ENCODE measurements at places on chromosomes 4 and X.

DNA sequence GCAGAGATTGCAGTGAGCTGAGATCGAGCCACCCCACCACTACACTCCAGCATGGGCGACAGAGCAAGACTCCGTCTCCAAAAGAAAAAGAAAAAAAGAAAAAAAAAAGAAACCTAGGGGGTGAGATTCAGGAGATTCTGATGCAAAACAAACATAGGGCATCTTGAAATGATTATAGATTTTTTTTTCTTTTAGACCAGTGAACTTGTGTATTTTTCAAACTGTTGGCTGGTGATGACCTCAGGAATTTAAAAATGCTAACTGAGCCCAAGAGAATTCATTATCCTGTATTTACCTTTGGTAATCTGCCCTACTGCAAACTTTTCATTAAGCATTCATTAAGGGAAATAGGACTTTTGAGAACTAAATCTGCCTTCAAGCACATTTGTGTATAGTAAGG is 20.6 kb downstream of the ATP10D start:
- DNase-seq, result no peak

DNA sequence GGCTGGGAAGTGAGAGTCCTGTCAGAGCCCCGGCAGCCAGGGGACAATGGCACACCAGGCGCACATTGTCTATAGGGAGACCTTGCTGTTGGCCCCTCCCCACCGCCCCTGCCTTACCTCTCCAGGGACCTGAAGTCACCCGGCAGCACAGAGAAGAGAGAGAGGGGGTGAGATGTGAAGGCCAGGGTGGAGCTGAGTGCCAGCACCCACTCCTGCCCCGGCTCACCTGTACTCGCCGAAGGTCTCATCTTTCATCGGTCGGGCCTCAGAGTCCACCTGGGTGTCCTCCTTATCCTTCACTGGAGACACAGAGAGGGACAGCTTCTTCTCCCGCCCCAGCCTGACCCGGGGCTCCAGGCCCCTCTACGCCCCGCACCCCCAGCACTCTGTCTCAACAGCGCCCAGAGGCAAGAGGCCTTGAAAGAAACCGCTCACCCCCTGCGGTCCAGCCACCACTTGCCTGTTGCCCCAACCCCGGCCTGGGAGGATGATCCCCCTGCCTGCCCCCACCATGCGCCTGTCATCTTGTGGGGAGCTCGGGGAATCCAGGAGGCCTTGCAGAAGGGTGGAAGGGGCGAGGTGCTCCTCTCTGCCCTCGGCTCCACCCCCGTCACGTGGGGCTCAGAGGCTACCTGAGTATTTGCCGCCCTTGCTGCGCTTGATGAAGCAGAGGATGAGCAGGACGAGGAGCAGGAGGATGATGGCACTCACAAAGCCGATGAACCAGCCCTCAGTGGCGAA is 22.6 kb downstream of the L1CAM start:
- no peak for DNase-seq

GRCh38 chr4:81833576-81833975 is 361.9 kb upstream of the RASGEF1B start:
- DNase-seq, result no peak

- no peak for DNase-seq
Measured at GRCh38 chr4:114423582-114423981, 175.0 kb upstream of the UGT8 start.

DNA sequence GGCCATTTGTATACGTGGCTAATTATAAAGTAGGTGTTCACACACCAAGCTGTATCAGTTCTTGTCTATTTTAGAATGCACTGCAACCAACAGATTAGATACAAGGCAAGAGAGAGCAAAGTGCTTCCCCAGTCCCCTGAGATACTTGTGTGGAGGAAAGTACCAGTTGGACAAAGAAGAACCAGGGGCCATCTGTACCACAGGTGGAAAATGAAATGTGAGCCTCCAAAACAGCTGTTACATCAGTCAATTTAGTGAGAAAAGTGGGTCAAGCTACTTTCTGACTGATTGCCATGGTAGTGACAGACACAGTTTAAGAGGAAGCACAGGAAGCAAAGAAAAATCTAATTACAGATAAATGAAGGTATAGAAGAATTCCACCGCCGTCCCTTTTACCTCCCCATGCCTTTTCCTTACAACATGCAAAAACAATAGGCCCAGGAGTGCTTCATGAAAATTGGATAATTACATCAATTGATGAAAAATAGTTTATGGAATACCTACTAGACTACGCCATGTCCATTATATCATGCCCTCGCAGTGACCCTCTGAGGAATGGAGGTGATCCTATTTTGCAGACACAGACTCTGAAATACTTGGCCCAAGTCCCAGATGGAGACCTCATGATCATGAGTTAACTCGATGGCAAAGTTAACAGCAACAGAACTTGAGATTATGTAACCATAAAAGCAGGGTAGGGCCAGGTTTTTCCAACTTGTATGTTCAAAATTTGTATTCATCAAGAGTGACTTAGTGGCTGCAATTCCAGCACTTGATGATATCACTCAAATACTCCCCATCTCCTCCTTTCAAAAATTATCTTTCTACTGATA is 15.8 kb downstream of the SMPX start:
- no peak for DNase-seq

DNA sequence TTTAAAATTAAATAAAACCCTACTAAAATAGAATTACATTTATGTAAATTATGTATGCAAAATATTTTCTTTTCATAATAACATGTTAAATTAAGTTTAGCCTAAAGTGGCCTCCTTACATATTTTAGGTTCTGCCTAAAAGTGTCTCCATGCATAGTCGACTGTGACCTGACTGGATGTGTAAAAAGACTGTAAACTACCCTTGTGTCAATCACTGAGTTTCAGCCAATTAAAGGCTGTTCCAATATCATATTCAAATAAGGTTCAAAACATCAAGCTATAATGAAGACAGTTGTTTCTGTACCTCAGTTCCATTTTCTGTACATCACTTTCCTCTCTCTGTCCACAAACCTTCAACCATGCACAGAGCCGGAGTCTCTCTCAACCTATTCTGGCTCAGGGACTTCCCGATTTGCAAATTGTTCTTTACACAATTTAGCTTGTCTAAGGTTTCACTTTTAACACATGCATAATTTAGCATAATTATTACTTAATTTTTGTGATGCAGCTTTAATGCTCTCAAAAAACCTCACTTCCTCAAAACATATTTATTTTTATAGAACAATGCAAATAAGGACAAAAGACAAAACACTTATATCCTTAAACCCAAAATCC is 60.1 kb downstream of the SH3RF1 start:
- DNase-seq, result no peak

- no peak for DNase-seq
Measured at GRCh38 chr4:89303177-89303576, 4.4 kb downstream of the GPRIN3 start.

GRCh38 chr4:127737295-127737694 is 7.1 kb downstream of the SLC25A31 start:
- no peak for DNase-seq

- no peak for DNase-seq
Measured at GRCh38 chrX:25226151-25226550, 210.4 kb upstream of the ARX start.

- no peak for DNase-seq
Measured at GRCh38 chr4:173151496-173151895, 17.1 kb upstream of the GALNT7 start.

- DNase-seq, result no peak
Measured at GRCh38 chrX:153800177-153800722, 5.8 kb downstream of the SSR4 start.

- DNase-seq, result no peak
Measured at GRCh38 chr4:70930530-70931256, 28.5 kb downstream of the MOB1B start.

DNA sequence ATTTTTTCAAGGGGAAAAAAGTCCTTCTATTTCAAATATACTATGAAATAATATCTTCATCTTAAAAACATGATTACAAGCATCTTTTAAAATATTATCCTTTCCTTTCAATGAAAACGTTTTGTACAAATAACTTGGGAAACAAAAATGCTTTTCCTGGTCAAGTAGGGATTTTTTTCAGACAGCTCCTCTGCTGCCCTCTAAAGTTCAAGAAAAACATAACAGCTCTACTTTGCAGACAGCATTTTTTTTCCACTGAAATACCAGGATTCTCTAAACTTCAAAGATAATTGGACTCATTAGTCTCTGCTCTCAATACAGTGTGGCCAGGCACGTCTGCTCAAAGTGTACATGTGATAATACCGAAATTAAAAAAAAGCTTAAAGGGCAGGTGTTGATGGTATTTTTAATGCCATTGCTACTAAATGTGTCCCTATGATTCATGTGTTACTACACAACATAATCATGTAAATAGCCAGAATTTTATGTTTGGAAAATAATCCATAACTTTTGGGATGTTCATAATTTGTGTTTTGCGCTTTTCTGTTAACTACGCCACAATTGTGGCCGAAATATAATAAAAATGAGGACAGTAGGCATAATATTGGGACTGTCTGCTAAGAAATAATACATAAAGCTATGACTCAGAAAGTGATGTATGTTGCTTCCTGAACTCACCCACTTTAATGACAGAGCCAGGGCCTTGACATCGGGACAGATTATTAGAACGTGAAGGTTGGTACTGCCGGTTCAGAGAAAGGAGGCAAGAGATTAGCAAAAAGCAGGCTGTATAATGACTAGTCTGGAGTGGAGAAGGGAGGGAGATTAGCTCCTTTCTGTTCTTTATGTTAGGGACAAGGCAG is 478.9 kb downstream of the KCNIP4 start:
- DNase-seq, result no peak

GRCh38 chr4:104351706-104352105 is 143.0 kb downstream of the CXXC4 start:
- DNase-seq, result no peak

GRCh38 chrX:42025861-42026260 is 102.5 kb upstream of the CASK start:
- no peak for DNase-seq

DNA sequence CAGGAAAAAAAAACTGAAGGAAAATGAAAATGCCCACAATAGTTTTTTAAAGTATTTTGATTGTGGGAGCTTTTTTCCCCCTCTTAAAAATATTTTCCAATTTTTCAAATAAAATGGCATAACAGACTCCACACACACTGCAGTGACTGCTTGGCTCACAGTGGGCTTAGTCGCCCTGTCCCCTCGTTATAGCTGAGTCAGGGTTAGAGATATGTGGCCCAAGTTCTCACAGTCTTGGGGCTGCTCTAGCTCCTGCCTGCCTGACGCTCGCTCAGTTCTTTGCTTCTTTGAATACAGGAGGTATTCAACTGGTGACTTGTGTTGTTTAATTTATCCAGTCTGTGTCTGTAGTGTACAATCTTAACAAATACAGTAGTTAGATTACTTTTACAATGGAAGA is 47.7 kb downstream of the BEND2 start:
- no peak for DNase-seq

GRCh38 chr4:184959309-184959708 is 59.0 kb upstream of the HELT start:
- DNase-seq, result no peak

DNA sequence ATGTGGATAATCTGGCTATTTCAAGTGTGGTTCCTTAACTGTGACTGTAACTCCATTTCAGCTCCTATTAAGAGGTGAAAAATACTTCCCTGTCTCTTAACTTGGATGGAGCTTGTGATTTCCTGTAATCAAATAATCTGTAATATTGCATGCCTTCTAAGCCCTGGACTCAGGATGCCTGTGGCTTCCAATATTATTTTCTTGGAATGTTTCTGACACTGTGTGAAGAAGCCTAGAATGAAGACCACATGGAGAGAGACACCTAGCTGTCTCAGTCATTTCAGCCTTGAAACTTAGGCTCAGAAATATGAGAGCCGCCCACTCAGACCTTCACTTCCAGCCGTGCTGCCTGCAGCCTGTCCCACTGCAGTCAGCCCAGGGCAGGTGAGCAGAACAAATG is 544.3 kb downstream of the TRIML1 start:
- DNase-seq, result no peak

- DNase-seq, result no peak
Measured at GRCh38 chrX:154727418-154727817, 23.5 kb downstream of the GAB3 start.

DNA sequence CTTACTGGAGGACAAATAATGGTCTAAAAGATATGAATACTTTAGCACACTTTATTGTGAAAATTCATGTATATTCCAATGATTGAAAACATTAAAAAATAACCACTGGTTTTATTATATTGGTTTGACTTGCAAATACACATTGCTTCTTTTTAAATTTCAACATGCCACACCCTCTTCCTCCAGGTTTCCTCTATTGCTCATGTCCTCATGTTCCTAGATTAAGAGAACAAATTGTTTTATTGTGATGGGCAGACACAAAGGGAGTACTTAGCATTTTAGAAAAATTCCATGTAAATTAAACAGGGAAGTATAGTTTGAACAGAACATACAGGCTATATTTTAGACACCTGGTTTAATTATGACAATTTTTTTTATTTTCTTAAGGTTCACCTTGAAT is 230.6 kb upstream of the GPRIN3 start:
- no peak for DNase-seq

- DNase-seq, result no peak
Measured at GRCh38 chr4:34258176-34258575, 1986.1 kb downstream of the ARAP2 start.

- no peak for DNase-seq
Measured at GRCh38 chr4:153246446-153247115, 42.3 kb downstream of the TRIM2 start.

- DNase-seq, result no peak
Measured at GRCh38 chr4:3244002-3244401, 5.0 kb upstream of the MSANTD1 start.

DNA sequence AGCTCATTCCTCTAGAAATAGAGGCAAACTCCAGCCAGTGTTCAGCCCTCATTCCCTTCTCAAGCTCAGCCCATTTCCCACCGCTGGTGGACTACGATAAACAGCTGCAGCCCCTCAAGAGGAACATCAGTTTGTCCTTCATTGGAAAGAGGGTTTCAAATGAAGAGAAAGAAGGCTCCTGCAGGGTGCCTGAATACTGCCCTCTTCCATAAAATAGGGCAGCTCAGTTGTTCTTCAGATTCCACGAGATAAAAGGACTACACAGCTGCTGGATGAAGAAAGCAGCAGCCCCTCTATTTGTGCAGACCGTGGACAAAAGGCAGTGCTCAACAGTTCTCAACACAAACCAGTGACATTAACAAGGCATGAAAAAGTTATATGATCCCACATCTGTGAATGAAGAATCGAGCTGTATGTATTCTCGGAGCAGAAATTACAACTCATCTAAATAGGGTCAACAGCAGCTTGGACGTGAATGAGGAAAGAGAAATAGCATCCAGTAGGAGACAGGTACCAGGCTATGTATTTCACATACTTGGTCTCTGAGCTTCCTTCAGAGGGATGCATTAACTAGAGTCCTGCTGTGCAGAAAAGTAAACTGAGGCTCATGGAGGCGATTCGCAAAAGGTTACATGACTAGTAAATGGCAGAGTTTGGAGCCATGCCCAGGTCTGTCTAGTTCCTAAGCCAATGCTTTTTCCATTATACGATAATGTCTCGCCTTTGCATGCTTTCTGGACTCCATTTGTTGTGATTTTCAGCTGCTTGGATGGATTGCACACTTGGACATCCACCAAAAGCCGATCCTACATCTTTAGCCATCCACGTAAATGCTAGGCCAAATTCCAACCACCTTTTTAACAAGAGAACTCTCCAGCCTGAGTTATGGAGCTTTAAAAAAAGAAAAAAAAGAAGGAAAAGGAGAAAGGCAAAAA is 301.2 kb upstream of the PPARGC1A start:
- DNase-seq, result no peak

Measured in stimulated activated CD8-positive, alpha-beta memory T cell treated with anti-CD3 and anti-CD28 coated beads, Interleukin-12 subunit alpha, Interleukin-12 subunit beta, amount 100 ng/mL, for 4 hours (primary cell).